ENCODE measurements at places on chromosomes 7 and 10. TPM values are rescaled to one million over a fixed set of nuclear protein-coding genes. Genes with fewer than 3 reads are reported as not detected.

Gene CFTR
- 0.29 TPM for polyA plus RNA-seq

Gene SAP25
- 1.5 TPM for polyA plus RNA-seq

Gene CLEC2L
- not detected for polyA plus RNA-seq

Gene PSD
- polyA plus RNA-seq = 2.1 TPM

Gene H2BK1
- polyA plus RNA-seq = not detected

Gene OR13A1
- 0.11 TPM for polyA plus RNA-seq

Gene PCGF6
- polyA plus RNA-seq = 4.8 TPM

Gene KLF14
- polyA plus RNA-seq = not detected

Gene EPO
- 0.04 TPM for polyA plus RNA-seq

Gene ADAM8
- polyA plus RNA-seq = 2.4 TPM

Gene ITGA8
- polyA plus RNA-seq = 3.6 TPM

Gene PFKFB3
- polyA plus RNA-seq = 42.7 TPM

Gene CDK5
- 5.2 TPM for polyA plus RNA-seq

Gene NODAL
- 0.04 TPM for polyA plus RNA-seq

Gene ADAMTS14
- polyA plus RNA-seq = 2.2 TPM

Gene SLC26A3
- polyA plus RNA-seq = 0.18 TPM

Gene PPP1R3C
- 59.4 TPM for polyA plus RNA-seq

Gene NPC1L1
- polyA plus RNA-seq = 0.07 TPM

Gene SORCS3
- 0.04 TPM for polyA plus RNA-seq

Gene MYH16
- 0.04 TPM for polyA plus RNA-seq

Gene NPSR1
- not detected for polyA plus RNA-seq

Gene SNCG
- polyA plus RNA-seq = 19.1 TPM

Gene AQP1
- 28.9 TPM for polyA plus RNA-seq

Gene RBAK
- polyA plus RNA-seq = 5.5 TPM

Gene EBF3
- polyA plus RNA-seq = 0.57 TPM

Gene PRDX3
- 82.2 TPM for polyA plus RNA-seq

Gene FZD1
- polyA plus RNA-seq = 2.7 TPM

Gene SFMBT2
- polyA plus RNA-seq = 0.55 TPM

Gene MAGI2
- 0.67 TPM for polyA plus RNA-seq

Gene PILRA
- 1.7 TPM for polyA plus RNA-seq

Gene TMEM196
- not detected for polyA plus RNA-seq

Gene CPEB3
- 2.3 TPM for polyA plus RNA-seq

Gene ZNF467
- polyA plus RNA-seq = 2.9 TPM

Gene EN2
- 0.01 TPM for polyA plus RNA-seq

Gene EGFR
- polyA plus RNA-seq = 16.1 TPM

Gene CALHM1
- not detected for polyA plus RNA-seq

Gene SCIN
- polyA plus RNA-seq = 22.3 TPM

Gene LDB3
- polyA plus RNA-seq = 2.4 TPM

Gene SEMA4G
- polyA plus RNA-seq = 1.4 TPM

Gene ZNF775
- 0.81 TPM for polyA plus RNA-seq

Gene ADCY1
- polyA plus RNA-seq = 0.12 TPM

Gene MRLN
- not detected for polyA plus RNA-seq

Gene ORC5
- 9.6 TPM for polyA plus RNA-seq

Gene PRR15
- polyA plus RNA-seq = 1.5 TPM

Gene LRRC17
- polyA plus RNA-seq = 0.27 TPM

Gene SPACDR
- 0.65 TPM for polyA plus RNA-seq

Data from esophagus (tissue), 2 donors.